ENCODE measurements at places on chromosomes 7 and 10.

DNA sequence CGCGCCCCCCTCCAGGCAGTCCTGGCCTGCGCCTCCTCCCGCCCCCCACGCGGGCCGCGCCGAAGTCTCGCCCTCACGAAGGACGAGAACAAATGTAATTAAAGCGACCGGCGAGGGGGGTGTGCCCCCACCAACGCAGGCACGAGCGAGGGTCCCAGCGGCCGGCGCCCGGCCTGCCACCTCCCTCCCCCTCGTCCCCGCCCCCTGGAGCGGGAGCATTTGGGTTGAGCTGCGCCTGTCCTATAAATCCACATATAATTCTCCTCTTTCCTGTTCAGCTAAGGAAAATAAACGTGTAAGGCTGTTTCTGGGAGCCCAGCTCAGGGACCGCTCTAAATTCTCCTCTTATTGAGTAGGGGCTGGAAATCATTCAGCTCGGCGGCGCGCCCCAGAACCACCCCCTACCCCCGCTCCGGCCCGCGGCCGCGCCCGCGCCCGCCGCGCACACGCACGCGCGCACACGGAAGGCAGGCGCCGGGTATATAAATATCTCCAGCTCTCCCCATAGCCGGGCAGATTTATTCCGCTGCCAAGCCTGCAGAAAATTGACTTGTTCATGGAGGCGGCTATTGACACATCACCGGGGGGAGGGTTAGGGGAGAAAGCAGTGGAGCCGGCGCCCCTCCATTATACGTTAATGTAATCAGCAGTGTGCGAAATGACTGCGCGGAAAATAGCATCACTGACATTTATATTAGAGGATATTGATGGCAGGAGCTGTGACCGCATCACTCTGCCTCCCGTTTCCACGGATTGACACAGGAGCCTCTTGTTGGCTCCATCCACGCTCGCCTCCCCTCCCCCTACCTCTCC is 61.6 kb upstream of the BTRC start:
- peak; percentile 18 for DNase-seq

- no peak for DNase-seq
Measured at GRCh38 chr7:105637755-105638154, 56.5 kb upstream of the EFCAB10 start.

GRCh38 chr10:44376472-44377099 is 8.3 kb downstream of the CXCL12 start:
- DNase-seq: peak; percentile 23

DNA sequence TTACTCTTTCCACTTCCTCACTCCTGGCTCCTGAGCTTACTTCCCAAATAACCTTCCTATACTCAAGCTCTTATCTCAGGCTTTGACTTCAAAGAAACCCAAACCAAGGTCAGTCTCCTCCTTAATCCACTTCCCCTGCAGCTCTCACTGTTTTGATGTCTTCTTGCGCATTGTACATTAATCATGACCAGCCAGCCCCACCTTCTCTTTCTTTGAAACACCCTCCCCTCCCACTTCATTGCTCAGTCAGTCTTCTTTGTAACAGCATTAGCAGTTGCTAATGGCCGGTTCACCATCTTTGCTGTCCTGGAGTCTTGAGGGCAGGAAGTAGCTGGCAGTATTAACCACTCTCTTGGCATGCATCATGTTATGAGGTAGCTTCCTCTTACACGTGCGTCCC is 57.9 kb upstream of the CHCHD3 start:
- no peak for DNase-seq
